ENCODE measurements at places on chromosomes 5 and 9.

DNA sequence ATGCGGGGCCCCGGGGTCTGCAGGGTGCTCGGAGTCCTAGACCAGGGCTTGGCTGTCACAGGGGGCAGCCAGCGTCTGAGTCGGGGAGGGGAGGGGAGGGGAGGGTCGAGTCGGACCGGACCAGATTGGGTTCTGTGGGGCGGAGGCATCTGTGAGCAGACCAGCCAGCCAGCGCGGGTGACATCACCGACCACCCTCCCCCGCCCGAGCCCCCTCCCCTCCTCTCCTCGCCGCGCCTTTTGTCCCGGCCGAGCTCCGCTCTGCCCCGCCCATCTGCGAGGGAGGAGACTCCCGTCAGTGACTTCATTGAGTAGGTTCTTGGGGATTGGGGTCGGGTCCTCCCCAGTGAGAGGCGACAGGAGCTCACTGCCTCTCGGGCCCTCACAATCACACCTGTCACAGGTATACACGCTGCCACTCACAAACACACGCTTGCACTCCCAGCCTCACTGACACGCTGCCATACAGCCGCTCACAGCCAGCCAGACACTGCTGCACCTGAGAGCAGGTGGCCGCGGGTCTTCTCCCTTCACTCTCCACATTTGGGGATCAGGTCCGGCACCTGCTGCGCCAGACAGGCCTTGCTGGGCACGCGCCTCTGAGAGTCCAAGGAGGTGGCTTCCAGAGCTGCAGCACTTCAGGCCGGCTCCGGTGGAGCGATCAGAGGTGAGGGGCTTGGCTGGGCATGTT is 546 bp downstream of the DNAJB5 start:
- peak; percentile 64 for DNase-seq

DNA sequence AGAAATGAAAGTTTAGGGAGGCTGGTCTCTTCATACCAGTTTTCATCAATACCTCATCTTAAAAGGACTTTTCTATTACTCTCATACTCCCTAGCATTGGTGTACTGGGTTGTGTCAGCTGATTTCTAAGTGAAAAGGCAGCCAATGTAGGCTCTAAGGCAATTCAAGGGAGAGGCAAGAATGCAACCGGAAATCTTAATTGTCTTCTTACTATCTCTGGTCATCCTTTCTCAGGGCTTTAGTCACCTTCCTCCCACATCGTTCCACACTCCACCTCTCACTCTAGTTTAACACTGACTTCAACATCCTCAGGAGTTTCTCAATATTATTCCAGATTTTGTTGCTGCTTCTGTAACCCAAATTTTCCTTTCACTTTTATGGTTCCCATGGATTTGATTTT is 281.8 kb upstream of the RFX3 start:
- no peak for DNase-seq

GRCh38 chr9:85041466-85042137 is 372.1 kb downstream of the NTRK2 start:
- DNase-seq: no peak

DNA sequence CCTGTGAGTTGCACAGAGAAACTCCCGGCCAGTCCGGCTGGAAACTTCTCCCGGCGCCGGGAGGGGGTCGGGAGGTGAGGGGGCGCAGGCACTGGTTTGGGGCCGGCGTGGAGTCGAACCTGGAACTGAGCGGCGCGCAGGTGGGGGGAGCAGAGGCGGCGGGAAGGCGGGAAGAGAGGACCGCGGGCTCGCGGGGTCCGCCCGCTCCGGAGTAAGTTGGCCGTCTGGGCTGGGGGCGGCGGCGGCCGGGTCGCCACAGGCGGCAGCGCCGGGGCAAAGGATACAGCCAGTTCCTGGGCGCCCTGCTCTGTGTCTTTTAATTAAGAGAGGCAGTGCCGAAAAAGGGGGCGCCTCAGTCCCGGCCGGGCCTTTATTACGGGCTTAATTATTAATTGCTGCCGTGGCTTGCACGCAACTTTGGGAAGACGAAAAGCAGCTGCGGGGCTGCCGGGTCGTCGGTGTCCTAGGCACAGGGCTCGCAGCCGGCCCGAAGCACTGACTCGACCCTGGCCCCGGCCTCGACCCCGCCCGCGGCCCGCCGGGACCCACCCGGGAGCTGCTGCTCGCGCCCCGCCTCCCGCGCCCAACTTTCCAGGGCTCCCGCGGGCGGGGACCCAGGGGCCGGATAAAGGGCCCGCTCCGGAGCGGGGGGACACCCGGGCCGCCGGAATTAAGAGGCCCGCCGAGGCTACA is 1.1 kb downstream of the NTNG2 start:
- no peak for DNase-seq

DNA sequence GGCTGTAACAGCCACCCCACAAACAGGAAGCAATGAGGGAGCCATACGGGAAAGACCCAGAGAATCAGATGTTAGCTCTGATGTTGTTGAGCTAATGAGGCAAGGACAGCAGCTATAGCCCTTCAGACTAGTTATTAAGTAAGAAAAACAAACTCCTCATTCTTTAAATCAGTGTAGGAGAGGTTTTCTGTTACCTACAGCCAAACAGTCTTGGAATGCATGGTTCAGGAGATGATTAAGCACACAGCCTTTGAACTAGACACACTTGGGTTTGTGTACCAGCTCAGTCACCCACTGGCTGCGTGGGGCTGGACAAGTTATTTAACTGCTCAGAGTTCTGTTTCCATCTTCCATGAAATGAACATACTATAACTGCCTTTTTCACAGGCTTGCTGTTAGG is 68.1 kb downstream of the SPOCK1 start:
- no peak for DNase-seq

GRCh38 chr5:10914741-10915480 is 153.9 kb upstream of the DAP start:
- DNase-seq: no peak

- DNase-seq: no peak
These were observed 120.1 kb upstream of the TMEM161B start for GRCh38 chr5:88388476-88389337.

GRCh38 chr9:84851935-84852585 is 182.5 kb downstream of the NTRK2 start:
- DNase-seq: peak; percentile 88

GRCh38 chr5:38422622-38423021 is 133.8 kb downstream of the LIFR start:
- DNase-seq: no peak

DNA sequence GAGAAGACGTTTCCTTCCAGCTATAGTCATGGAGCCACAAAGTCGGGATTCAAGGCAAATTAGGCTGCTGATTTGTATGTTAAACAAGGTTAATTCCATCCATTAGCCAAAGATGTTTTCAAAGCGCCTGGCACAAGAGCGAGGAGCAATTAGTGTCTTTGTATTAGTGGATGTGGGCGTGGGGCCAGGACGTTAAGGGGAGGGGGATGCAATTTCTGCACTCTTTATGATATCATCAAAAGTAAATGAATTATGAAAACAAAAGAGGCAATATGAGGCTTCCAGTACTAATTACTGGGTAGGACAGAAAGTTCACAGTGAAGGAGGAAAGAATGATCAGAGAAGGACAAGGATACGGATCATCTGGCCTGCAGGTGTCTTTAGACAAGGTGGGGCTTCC is 230.9 kb upstream of the MSX2 start:
- no peak for DNase-seq

- DNase-seq: no peak
These were observed 112.6 kb upstream of the SPDL1 start for GRCh38 chr5:169471021-169471420.

Data from NCI-H146 (cell line).